NCI-H524 treated with DMSO at 0.1 percent for 48 hours (cell line): ENCODE measurements at places on chromosomes 6 and 20.

GRCh38 chr6:151677404-151677803 lies 130.1 kb upstream of the ESR1 start:
- no peak for DNase-seq

- DNase-seq, result no peak
Observed at GRCh38 chr6:139175389-139175948, 40.6 kb downstream of the HECA start.

- DNase-seq, result no peak
Observed at GRCh38 chr20:16551607-16552006, 21.6 kb downstream of the KIF16B start.

DNA sequence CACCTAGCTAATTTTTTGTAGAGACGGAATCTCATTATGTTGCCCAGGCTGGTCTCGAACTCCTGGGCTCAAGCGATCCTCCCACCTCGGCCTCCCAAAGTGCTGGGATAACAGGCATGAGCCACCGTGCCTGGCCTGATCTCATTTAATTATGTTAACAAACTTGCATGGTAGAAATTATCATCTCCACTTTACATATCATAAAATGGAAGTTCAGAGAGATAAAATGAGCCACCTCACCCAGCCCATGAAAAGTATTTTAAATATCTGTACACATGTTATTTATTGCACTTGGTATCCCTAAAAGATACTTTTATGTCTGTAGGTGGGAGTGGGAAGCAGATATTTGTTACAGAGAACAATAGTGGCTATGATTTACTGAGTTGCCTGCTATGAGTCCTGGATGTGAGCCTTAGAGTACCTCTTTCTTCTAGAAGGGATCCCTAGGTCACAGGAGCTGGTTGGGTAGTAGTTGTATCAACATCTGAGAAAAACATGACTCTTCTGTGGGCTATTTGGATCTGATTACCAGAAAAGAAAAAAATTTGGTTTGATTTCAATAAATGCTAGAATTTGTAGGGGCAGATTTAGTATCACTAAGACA lies 52.4 kb upstream of the EIF2S2 start:
- DNase-seq, result no peak

GRCh38 chr6:6545616-6546317 lies 42.8 kb upstream of the LY86 start:
- DNase-seq, result no peak

- no peak for DNase-seq
Observed at GRCh38 chr6:36662380-36662779, 16.1 kb upstream of the CDKN1A start.

DNA sequence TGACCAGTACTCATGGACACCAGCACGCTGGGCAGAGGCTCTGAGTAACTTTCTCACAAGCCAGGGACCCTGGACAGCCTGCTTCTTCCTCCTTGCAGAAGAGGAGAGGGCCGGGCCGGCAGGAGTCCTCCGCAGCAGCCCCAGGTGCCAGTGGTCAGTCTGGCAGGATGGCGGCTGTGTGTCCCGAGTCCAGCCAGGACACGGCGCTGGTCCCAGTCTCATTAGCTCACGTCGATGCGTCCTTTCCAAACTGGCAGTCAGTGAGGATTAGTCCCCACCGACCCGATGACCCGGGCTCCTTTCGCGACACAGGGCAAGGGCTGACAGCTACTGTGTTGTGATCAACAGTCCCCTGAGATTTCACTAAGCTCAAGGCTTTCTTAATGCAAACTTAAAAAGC lies 267.0 kb downstream of the TAF4 start:
- DNase-seq, result no peak

- DNase-seq, result no peak
Observed at GRCh38 chr6:137188855-137189254, 15.4 kb upstream of the IL22RA2 start.

- DNase-seq, result no peak
Observed at GRCh38 chr20:50930976-50931305, 296 bp downstream of the ADNP start.

- DNase-seq, result no peak
Observed at GRCh38 chr6:43956478-43956877, 170.8 kb downstream of the MRPL14 start.

- DNase-seq, result no peak
Observed at GRCh38 chr6:84449220-84449619, 221.8 kb upstream of the CEP162 start.

- no peak for DNase-seq
Observed at GRCh38 chr6:63764318-63764916, 128.8 kb downstream of the PHF3 start.
